ENCODE measurements at places on chromosomes 3 and 15.

DNA sequence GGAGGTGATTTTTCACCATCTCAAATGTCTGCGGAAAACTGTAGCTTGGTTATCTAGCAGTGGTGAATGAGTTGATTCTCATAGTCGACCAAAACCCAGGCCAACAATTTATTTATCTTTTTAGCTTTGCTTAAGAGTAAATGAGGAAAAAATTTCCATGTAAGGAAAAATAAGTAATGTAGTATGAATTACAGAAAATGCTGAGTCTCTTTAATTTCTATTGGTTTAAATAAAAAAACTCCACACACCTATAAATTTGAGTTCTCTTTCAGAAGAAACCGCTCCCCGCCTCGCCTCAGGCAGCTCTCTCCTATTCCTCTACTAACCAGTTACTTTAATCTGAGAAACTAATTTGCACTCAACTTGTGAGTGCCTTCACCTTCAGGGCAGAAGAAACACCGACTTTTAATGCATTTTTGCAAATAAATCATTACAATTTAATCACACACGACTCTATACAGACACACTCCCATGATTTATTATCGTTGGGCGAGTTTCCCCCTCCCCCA is 540 bp upstream of the RSRC1 start:
- DNase-seq = no peak

GRCh38 chr15:75143738-75144334 is 57.8 kb upstream of the C15orf39 start:
- no peak for DNase-seq

GRCh38 chr3:192445770-192446644 is 281.3 kb downstream of the FGF12 start:
- DNase-seq = no peak

GRCh38 chr15:68001811-68002210 is 52.3 kb upstream of the PIAS1 start:
- DNase-seq = no peak

DNA sequence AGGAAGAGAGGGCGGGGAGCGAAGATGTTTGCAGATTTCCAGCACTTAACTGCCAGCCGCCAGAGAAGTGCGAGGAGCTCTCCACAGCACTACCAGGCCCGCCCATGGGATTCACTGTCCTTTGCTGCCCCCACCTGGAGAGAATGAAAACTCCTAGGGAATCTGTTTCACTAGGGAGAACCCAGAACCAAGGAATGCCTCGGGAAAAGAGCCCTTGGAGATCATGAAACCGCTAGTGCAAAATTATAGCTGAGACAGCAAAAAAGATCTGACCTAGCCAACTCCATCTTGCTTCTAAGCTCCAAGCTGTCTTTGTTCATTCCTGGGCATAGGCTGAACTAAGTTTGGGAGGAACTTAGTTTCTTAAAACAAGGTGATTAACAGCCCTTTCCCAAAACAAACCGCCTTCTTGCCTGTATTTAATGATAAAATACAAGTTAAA is 82.6 kb upstream of the GCNT3 start:
- peak; percentile 79 for DNase-seq

GRCh38 chr3:174193604-174194003 is 665.5 kb upstream of the NAALADL2 start:
- DNase-seq = no peak

DNA sequence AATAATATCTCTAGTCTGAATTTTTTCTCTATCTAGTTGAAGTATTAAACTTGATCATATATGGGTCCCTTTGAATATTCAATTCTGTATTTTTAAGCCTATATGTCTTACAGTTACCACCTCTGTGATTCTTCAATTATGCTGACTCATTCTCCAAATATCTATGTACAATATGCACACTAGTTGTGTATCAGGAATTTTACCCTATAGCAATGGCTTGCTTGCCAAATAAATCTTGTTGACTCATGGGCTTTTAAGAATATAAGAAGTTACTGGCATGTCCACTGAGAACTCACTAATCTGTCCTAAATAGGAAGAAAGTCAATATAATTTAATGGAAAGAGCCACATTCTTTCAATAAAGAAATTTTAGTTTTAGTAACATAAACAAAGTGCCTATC is 656.3 kb downstream of the RBMS3 start:
- no peak for DNase-seq

DNA sequence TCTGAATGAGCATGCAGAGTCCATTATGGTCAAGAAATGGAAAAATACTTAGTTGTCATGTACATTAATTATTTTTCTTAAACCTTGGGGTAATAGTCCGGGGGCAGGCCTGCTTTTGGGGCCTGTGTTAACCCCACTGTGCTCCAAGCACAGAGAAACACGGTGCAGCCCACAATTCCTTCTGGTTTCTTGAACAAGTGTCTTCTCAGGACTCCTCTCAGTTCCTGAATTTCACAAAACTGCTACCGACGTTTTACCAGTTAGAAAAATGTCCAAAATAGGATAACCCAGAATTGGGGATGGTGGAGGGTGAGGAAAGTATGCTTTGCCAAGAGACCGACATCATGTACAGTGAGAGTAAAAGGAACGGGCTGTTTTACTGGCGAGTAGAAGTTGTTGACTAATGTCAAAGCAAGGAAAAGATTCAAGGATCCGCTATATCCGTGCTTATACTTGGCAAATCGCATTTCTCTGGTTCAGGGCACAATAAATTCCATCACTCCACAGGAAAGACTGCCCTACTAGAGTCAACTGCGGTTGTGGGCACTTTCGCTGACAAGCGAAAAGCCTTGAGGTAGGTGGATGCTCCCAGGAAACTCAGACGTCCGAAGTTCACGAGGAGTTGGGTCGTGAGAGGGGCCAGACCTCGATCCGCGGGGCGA is 495 bp upstream of the NXPE3 start:
- no peak for DNase-seq

- DNase-seq = no peak
Measured at GRCh38 chr3:126616931-126617330, 38.0 kb downstream of the TXNRD3 start.

- no peak for DNase-seq
Measured at GRCh38 chr15:31550211-31550977, 223.8 kb downstream of the KLF13 start.

- no peak for DNase-seq
Measured at GRCh38 chr3:185549122-185549521, 3.3 kb downstream of the LIPH start.

- no peak for DNase-seq
Measured at GRCh38 chr3:180036092-180036670, 556 bp downstream of the PEX5L start.

GRCh38 chr3:120516136-120516535 is 65.3 kb upstream of the FSTL1 start:
- DNase-seq = no peak

DNA sequence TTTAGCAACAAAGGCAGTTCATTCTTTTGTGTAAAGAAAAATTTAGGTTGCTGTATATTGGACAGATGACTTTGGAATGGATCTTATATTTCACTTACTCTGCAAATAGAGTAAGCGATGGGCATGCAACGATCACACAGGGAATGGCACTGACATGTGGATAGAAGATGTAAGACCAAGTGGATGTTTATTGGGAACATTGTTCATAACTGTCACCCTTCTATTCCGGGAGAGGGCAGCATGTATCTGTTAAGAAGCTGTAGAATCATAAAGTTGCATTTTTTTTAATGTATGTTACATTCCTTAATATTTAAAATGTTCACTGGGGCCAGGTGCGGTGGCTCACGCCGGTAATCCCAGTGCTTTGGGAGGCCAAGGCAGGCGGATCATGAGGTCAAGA is 41.2 kb downstream of the HPS3 start:
- DNase-seq = no peak

- no peak for DNase-seq
Measured at GRCh38 chr15:42385206-42385979, 26.1 kb downstream of the CAPN3 start.

DNA sequence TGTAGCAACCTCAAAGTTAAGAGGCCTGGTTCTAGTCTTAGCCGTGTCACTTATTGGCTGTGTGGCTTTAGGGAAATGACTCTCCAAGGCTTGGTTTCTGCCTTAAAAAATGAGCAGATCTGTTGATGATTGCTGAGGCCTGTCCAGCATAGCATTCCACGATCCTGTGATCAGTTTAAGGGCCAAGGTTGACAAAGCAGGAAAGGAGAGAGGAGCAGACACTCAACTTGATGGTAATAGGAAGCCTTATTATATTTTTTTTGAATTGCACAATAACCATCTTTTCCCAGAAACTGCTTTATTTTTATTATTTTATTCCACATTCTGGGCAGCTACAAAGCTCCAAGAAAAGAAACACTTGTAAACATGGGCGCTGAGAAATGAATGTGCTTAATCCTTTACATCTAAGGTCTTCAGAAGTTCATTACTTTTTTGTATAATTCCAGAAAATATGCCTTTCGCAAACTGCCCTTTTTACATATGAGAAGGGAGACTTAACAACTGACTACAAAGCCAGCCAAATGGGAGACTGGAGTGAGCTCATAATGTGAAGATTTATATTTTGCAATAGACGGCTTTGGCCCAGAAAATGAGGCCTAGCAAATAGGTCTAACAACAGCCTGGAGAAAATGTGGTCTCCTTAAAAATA is 241.0 kb downstream of the ATP8B4 start:
- DNase-seq = no peak

GRCh38 chr3:142993958-142994442 is 7.4 kb upstream of the U2SURP start:
- DNase-seq = peak; percentile 67

DNA sequence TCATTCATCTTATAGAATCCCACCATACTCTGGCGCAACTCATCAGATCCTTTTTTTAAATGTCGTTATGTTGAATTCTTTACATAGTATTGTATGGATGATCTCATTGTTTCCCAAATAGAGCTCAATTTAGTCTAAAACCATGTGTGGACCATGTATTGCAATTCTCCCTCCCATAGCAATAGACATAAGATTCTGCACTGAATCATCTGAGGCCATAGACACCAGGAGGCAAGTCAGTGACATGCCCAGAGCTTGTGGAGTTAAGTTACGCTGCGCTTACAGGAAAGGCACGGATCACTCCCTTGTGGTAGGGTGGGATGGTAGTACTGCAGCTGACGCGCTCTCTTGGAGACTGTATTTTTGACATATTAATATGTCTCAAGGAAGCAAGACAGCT is 211.0 kb downstream of the GABRB3 start:
- no peak for DNase-seq

DNA sequence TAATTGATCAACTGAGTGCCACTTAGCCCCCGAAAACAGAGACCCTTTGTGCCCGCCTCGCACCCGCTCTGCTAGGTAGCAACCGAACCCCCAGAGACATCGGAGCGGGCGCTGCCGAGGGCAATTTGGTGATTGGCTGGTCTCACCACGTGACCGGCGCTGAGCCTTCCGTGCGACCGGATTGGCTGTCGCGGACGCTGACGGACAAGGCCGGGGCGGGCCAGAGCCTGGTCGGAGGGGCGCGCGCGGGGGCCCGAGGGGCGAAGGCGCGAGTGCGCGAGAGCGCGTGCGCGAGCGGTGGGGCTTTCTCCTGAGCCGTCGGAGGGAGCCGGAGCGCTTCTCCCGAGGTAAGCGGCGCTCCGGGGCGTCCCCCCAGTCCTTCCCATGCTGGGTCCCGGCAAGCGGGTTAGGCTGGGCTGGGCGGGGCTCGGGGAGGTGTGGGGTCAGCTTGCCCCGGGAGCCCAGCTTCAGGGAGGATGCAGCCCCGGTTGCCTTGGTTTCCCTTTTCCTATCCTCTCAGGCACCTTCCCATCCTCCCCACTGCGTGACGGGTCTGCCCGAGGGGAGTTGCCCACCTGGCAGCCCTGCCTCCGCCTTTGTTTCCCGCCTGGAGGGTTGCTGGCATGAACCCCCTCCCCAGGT is at the start of gene TMEM108:
TSS of gene TMEM108 (plus strand) at position 303 of the 642 bp plus-strand sequence.
- peak; percentile 79 for DNase-seq

GRCh38 chr3:56681984-56682461 is 1.0 kb downstream of the TASOR start:
- DNase-seq = no peak

DNA sequence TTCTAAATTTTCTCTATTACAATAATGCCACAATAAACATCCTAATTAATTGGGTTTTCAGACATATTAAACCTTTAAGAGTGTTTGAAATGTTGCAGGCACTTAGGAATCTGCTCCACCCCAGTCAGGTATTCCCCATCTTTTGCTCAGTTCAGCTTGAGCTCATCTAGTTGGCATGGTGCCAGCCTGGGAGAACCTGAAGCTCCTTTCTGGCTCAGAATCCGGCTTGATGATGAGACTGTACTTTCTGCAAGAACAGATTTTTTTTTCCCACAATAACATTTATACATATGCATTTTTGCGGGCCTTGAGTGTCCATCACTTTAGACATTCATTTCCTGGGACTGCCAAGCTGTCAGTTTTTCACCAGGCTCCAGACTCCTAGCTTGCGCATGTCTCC is 7.7 kb upstream of the OXSR1 start:
- DNase-seq = no peak

- no peak for DNase-seq
Measured at GRCh38 chr15:81897057-81897677, 148.7 kb downstream of the MEX3B start.

- DNase-seq = no peak
Measured at GRCh38 chr3:161567577-161568361, 71.2 kb downstream of the OTOL1 start.

GRCh38 chr3:172152874-172153273 is 113.5 kb downstream of the FNDC3B start:
- DNase-seq = peak; percentile 38

- DNase-seq = no peak
Measured at GRCh38 chr3:45979378-45979777, 16.2 kb downstream of the FYCO1 start.

GRCh38 chr3:151320131-151320530 is 3.5 kb upstream of the GPR87 start:
- no peak for DNase-seq

DNA sequence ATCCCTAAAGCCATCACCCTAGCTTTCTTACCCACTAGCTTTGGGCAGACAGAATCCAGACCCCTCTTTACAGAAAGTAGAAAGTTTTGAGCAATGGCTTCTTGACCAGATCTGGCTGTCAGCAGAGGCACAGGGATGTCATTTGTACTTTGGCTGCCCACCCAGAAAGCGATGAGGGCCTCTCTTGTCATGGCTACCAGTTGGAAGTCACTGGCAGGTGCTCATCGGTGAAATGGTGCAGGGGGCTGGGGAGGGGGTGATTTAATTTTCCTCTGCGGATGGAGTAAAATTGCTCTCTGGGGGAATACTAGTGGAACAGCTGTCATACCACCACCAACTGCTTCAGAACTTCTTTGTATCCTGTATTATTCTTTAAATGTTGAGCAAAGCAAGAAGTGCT is 393.7 kb downstream of the LSAMP start:
- no peak for DNase-seq

- no peak for DNase-seq
Measured at GRCh38 chr3:108322352-108322751, 26.0 kb downstream of the HHLA2 start.

- DNase-seq = no peak
Measured at GRCh38 chr15:75100679-75101078, 77.3 kb downstream of the PPCDC start.

All from heart left ventricle (tissue), 16 donors.